NCI-H187 (cell line): ENCODE measurements at places on chromosomes 3 and 15.

DNA sequence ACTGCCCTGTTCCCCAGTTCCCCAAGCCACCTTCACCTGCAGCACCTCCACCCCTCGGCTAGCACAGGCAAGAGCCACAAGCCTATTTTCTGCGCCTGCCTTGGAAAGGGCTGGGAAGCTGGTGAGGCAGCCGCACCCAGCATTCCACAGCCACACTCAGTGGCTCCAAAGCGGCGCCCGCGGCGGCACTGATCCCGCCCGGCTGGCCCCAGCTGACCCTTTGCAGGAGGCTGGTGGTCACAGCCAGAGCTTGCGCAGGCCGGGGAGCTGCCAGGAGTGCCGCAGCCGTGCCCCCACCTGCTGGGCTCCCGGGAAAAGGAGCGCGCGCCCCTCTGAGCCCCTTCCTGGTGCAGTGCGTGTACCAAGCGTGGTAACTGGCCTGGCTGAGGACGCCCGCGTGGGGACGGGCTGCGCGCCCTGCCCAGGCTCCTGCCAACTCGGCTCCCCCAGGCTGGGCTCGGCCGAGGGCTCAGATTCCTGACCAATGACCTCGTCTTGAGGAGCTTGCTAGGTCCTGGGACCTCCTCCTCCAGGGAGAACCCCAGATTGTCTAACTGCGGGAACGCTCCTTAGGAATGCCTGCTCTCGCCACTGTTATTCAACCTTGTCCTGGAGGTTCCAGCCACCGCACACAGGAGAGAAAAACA lies 13.3 kb downstream of the GRAMD2A start:
- DNase-seq, result no peak

DNA sequence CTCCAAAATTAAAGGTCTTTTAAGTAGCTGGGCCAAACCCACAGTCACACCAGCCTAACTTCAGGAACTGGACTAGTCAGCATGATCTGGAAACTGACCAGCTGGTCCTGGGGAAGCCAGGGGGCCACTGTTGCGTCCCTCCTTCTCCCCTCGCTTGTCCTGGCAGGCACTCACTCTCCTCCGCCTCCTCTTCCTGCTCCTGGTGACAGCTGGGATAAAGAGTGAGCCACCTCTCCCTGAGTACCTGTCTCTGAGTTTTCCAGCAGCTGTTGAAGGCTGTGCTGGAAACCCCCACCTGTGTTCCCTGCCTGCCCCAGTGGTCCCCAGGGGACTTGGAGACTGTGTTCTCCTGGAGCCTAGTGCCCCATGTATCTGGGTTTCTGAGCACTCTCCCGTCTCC lies 56.0 kb downstream of the FGD5 start:
- no peak for DNase-seq

DNA sequence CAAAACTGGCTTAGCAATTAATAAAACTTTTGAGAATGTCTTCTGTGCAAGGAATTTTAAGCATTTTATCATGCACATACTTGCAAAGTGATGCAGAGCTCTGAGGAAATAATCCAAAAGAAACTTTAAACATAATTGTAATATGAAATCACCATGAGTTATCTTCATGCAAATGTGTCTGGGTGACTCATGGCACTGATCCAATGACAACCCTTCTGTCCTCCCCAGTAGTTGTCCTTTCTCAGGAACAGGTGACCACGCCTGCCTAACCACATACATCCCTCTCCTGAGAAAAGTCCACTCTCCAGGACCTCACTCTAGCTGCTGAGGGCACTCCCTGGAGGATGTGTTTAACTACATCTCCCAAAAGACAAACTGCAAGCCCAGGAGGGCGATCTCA lies 530.6 kb upstream of the IL12A start:
- no peak for DNase-seq

DNA sequence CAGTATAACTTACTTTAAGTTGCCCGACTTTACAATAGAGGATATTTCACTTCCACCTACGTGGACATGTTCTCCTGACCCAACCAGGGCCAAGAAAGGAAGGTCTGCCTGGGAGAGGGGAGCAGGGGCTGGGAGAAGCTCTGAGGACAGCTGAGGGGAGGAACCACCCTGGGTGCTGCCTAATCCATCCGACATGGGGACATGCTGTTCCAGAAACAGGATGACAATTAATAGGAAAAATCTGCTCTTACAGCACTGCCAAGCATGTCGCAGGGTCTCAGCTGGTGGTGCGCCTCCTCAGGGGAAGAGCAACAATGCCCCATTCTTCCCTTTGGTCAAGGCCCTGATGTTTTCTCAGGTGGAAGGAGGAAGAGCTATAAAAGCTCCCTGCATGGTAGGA lies 132.3 kb downstream of the NTRK3 start:
- DNase-seq, result no peak

DNA sequence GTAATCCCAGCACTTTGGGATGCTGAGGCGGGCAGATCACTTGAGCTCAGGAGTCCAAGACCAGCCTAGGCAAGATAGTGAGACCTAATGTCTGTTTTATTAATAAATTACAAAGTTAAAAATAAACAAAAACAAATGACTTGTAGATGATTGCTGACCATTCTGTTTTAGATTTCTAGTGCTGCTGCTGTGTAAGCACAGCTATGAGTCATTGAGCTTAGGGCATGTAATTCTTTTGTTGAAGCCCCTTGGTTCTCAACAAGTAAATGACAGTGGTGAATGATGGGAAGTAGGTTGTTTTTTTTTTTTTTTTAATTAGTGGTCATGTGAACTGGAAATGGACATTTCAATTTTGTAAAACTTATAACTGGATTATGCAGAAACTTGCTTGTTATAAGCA lies 63.3 kb downstream of the LEO1 start:
- DNase-seq, result no peak

DNA sequence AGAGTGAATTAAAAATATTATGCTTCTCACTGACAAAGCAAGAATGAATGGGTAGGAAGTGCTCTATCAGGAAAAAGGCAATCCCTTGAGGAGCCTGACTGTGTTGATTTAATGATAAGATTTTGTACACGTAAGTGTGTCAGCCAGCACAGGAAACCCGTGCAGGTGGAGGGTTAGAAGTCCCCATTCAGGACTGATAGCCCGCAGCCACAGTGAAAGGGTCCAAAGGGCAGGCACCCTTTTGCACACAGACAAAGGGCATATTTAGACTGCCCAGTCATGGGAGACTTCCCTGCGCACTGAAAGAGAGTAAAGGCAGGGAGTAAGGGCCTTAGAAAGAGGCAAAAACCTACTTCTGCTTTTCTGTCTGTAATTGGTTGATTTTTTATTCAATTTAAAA lies 26.4 kb upstream of the SKIL start:
- no peak for DNase-seq

GRCh38 chr15:93954985-93955571 lies 276.3 kb upstream of the MCTP2 start:
- no peak for DNase-seq
